ENCODE measurements at places on chromosomes 7 and 10. TPM values are rescaled to one million over a fixed set of nuclear protein-coding genes. Genes with fewer than 3 reads are reported as not detected.
A peak's percentile ranks its signal among the peaks of the same experiment; 100 is the strongest.

Gene ABCC2
- 2.5 TPM for total RNA-seq

Gene CYP26C1
- 0.18 TPM for total RNA-seq

Gene HYAL4
- 0.79 TPM for total RNA-seq

Gene RBM28
- total RNA-seq: 26.9 TPM

Gene GPNMB
- 0.74 TPM for total RNA-seq

- no peak for DNase-seq
Observed at GRCh38 chr7:47428052-47428767, 153.7 kb downstream of the TNS3 start.

GRCh38 chr10:124374535-124375352 is 44.0 kb downstream of the OAT start:
- no peak for DNase-seq

DNA sequence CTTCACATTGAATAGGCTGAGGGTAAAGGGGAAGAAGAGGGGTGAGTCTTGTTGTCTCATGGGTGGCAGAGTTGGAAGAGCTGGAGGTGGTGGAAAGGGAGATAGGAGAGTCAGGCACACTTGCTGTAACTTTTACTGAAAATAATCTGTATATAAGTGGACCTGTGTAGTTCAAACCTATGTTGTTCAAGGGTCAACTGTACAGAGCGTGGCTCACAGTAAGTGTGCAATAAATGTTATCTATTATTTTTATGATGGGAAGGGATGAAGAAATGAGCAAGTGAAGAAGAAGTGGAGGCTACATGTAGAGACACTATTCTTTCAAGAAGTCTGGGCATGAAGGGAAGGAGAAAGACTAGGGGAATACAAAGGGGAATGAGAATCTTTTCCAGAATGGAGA is 71.5 kb upstream of the FAM133B start:
- DNase-seq: no peak

DNA sequence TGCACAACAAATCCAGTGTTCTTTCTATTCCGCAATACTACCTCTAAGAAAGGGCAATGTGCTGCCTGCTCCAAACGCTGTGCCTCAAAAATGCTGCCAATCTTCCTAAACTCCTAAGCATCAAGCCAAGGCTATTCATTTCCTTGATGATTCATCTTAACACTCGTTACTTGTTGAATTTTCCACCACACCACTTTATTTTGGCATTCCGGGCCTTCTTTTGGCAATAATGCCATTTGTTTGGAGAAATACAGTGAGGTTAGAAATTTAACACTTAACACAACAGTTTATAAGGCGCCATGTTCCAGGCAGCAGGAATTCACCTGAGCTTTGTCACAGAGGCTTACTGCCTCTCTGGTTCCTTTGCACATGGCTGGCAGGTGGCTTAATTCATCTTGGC is 82.6 kb upstream of the ABCB5 start:
- DNase-seq: no peak

- peak; percentile 96 for DNase-seq
Observed at GRCh38 chr10:4725917-4726606, 99.9 kb upstream of the AKR1E2 start.

DNA sequence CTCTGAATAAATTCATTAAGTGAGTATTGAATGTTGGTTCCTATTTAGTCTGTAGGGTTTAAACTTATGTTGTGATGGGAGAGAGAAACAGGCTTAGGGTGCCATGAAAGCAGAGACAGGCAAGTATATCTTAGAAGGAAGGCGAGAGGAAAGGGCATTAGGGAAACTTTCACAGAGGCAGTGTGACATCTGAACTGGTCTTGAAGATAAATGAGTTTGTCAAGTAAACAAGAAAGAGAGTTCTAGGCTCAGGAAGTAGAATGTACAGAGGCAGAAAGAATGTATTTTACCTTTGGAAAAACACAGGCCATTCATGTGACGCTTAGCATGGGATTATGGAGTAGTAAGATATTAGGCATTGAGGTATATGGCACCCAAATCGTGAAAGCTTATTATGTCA is 34.5 kb downstream of the GLCCI1 start:
- no peak for DNase-seq

- no peak for DNase-seq
Observed at GRCh38 chr10:118950190-118950680, 79.3 kb upstream of the NANOS1 start.

- DNase-seq: no peak
Observed at GRCh38 chr10:125016123-125016522, 74.2 kb downstream of the ZRANB1 start.

DNA sequence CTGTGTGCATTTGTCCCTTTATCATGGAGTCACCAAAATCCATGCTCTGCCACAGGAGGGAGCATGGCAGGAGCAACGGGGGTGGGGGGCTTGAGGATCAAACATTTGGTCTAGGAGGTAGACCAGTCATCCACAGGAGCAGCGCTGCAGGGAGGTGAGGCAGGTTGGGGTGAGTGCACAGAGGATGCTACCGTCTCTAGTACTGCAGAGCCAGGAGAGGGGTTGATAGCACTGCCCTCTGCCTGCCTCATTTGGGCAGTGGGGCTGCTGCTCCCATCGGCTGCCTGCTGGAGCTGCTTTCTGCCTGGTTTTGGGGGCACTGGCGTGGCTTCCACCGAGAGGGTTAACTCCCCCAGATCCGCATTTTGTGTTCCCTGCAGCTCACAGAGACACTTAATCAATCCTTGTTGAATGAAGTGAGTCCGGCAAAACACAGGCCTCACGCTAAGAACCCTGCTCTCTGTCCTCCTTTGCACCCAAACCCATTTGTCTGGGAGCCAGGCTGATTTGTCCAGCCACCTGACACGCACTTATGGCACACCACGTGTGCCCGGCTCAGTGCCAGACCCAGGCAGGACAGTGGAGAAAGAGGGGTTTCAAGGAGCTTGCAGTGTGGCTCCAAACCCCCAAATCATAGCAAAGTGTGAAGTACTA is 527.1 kb upstream of the FOXK1 start:
- no peak for DNase-seq

- no peak for DNase-seq
Observed at GRCh38 chr7:21544303-21544656, 1.4 kb downstream of the DNAH11 start.

DNA sequence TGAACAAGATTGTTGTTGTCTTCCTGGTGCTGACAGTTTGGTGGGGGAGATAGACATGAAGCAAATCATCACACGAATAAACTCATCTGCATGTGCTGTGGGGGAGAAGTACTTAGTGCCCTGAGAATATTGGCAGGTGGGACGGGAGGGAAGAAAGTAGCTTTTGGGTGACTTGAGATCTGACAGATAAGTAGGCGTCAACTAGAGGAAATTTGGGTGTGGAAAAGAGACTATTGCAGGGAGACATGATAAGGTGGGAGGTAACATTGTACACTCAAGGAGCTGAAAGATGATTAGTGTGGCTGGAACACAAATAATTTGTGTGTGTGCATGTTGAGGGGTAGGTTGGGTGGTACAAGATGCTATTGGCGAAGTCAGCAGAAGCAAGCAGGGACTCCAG is 30.1 kb downstream of the CNNM2 start:
- no peak for DNase-seq
